SK-N-MC (cell line): ENCODE measurements at places on chromosomes 5 and 9.

DNA sequence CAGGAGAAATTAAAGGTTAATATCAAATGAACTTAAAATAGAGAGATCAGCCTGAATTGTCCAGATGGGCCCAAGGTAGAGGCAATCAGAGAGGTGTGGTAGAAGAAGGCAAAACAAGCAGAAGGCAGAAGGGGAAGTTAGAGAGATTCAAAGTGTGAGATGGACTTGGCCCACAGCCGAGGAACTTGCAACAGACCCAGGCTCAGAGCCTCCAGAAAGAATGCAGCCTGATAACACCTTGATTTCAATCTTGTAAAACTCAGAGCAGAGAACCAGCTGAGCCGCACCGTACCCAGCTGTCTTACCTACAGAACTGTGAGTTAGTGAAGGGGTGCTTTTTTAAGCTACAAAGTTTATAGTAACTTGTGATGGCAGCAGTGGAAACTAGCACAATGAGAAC lies 190.9 kb downstream of the RFK start:
- no peak for DNase-seq

DNA sequence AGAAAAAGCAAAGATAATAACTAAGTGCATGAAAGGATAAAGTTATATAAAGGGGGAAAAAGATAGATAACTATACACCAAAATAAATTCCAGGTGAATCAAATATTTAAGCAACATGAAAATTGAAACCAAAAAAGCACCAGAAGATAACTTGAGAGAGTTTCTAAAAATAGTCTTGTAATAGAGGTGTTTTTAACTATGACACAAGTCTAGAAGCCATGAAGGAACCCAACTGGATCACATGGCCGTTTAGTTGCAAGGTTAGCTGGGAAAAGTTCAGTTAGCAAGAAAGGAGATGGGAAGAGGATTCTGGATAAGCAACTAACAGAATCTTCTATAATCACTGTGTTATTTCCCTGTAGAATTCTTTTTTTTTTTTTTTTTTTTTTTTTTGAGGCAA lies 9.2 kb upstream of the RASA1 start:
- DNase-seq, result no peak

GRCh38 chr9:90009447-90009846 lies 404.6 kb downstream of the GADD45G start:
- no peak for DNase-seq

DNA sequence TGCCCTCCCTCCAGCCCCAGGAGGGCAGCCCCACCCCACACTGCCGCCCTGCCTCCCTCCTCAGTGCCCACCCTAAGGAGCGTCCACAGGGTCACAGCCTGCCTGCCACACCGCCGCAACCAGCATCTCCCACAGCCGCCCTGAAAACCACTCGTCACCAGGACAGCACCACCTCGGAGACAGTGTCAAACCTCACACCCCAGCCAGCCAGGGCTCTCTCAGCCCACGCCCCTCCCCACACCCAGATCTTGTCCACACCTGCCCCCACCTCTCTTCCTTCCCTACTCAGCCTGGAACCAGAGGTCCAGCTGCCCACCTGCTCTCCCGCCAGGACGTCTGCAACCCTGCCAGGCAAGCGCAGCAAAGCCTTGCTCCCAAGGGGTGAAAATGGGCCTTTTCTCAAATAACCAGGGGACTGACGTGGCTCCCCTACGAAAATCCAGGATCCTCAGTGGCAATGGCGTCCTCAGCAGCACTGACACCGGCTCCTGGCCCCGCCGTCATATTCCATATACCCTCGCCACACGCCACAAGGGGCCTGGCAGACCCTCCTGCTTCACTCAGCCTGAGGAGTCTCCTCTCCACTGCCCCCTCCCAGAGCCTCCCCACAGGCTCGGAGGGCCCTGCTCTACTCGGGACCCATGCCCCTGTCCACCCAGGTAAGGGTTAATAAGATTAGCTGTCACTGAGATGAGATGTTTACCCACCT lies 71.0 kb upstream of the ADAMTS2 start:
- DNase-seq, result no peak

DNA sequence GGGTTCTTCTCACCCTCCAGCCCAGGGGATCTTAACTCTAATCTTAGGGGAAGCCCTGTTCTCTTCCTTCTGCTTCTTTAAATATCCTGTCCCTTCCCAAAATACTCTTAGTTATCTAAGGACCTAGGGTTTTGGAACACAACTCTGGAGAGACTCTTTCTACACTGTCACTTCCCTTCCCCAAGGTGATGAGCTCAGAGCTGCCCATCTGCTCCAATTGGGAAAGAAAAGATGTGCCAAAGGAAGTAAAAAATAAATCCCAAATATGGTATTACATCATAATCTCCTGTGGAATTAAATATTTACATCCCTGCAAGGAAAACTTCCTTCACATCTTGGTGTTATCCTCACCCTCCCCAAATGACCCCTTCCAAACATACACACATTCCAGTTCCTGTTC lies 291.2 kb downstream of the EPB41L4A start:
- DNase-seq, result no peak

GRCh38 chr9:100602342-100602801 lies 24.5 kb downstream of the CAVIN4 start:
- DNase-seq, result peak; percentile 20

DNA sequence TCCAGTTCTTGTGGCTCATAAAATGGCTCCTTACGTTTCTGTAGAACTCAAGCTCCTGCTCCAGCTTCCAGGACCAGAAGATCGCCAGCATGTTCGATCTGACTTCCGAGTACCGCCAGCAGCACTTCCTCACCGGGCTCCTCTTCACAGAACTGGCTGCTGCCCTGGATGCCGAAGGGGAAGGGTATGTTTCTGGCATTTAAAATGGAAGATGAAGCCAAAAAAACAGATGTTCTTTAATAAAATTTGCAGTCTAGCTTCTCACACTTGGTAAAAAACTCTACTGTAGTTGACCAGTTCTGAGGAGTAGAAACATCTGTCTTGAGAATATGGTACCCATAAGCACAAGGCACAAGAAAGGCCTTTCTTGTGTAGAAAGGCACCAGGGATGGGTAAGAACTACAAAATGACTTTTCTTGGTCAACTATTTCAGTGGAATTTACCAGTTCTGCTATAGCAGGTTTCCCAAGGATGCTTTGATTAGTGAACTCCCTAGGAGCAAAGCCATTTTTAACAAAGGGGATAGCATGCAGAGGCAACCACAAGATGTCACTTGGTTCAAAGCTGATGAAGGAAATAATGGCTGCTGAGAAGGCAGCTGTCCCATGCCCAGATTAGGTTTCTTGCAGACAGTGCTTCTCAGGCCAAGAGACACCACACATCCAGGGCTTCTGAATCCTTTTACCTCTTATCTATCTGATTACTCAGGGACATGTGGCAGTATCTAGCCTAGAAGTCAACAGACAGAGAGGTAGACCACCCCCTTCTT lies 192.4 kb downstream of the DOCK8 start:
- no peak for DNase-seq

- DNase-seq, result no peak
Measured at GRCh38 chr9:112258106-112258505, 75.3 kb downstream of the PTBP3 start.

GRCh38 chr5:172541773-172542136 lies 87.4 kb upstream of the SH3PXD2B start:
- DNase-seq, result no peak

GRCh38 chr5:158055111-158055501 lies 196.2 kb upstream of the CLINT1 start:
- no peak for DNase-seq

GRCh38 chr9:128690684-128691034 lies 1.6 kb downstream of the SET start:
- no peak for DNase-seq

DNA sequence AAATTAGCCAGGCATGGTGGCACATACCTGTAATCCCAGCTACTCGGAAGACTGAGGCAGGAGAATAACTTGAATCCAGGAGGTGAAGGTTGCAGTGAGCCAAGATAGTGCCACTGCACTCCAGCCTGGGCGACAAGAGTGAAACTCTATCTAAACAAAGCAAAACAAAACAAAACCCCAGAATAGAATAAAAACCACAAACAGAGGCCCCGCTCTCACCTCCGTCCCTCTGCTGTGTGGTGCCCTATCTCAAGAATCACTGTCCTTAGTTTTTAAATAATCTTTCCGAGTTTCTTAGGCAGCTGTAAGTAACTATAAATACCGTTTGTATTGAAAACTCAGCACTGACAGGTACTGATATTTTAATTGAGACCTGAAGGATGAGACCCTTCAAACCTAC lies 42.7 kb upstream of the IER5L start:
- DNase-seq, result no peak

- DNase-seq, result no peak
Measured at GRCh38 chr9:89078860-89079259, 87.6 kb downstream of the S1PR3 start.

DNA sequence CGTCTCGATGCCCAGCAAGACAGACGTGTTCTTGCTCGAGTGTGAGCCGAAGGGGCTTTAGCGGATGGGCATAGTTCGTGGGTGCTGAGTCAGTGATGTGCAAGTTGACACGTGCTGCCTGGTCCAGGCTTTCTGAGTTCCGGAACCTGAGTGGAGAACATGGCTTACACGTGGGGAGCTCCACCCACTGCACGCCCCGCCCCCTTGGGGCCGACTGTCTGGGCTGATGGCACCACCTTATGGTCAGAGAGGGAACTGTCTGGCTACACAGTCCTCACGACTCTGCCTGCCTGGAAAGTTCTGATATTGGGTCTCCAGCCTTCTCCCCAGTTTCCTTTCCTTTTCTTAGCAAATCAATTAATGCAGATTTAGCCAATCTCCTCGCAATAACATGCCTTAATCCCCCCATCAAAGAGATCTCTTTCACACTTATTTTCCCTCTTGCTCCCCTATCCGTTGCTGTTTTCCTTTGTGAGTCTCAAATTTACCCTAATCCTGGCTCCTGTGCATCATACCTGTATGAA lies 3.8 kb upstream of the STC2 start:
- DNase-seq, result no peak

DNA sequence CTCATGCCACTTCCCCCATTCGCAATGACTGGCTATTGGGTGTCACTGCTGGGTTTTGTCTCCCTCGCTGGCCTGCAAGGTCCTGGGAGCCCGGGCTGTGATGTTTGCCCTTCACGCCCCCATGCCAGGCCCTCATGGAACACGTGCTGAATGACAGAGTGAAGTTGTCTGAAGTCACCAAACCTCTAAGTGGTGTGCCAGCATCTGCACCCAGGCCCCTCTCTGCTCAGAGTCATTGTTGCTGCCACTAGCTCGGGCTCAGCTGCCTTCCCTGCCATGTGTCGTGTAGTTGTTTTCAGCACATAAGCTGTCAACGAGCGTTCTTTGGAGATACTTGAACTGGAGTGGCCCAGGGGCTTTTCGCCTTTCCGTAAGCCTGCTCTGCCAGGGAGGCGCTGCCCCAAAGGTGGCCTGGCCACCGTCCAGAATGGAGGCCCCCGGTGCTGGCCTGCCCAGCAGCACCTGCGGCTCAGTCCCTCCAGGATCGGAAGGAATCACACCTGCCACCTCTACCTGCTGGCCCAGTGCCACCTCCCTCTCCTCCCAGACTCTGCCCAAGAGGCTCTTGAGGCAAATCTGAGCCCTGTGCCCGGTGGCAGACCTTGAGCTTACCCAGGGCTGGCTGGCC lies 250.1 kb downstream of the PBX3 start:
- DNase-seq, result no peak

GRCh38 chr5:143384865-143385657 lies 18.4 kb downstream of the NR3C1 start:
- no peak for DNase-seq

DNA sequence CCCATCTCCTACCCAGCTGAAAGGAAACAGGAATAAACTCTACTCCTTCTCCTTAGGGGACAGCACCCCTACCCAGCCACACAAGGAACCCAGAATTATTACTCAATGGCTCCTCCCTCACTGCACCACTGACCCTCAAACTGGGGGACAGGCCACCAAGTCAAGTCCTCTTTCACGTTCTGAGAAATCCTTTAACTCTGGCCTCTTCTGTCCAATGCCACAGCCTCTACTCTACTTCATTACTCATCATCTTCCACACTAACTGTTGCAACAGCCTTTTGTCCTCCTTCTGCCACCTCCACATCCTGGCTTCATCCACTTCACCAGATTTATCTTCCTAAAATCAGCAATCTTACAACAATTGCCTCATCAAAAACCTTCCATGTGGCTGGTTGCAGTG lies 6.8 kb downstream of the TTC39B start:
- no peak for DNase-seq

DNA sequence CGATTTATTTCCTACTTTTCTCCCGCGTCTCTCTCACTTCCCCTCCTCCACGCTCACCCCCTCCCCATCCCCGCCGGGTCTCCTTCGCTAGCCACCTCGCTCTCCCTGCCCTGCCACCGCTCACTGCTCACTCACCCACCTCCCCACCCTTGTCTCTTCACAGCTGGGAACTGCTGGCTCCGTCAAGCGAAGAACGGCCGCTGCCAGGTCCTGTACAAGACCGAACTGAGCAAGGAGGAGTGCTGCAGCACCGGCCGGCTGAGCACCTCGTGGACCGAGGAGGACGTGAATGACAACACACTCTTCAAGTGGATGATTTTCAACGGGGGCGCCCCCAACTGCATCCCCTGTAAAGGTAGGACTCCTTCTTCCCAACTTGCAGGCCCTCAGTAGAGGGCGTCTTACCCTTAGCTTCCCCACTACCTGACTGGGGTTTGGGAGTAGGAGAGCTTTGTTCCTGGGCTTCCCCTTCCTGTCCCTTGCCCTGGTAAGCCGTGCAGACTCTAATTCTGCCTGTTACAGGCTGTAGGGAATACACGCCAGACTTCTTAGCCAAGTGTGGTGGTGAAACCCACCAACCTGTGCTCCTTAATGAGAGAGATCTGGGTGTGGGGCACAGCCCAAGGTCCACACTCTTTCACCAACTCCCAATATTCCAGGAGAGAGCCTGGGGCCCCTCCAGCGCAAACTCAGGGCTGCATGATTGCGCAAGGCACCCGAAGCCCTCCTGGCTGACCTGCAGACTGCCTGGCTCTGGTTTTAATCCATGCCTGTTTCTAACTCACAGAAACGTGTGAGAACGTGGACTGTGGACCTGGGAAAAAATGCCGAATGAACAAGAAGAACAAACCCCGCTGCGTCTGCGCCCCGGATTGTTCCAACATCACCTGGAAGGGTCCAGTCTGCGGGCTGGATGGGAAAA lies 2.5 kb downstream of the FST start:
- DNase-seq, result no peak

DNA sequence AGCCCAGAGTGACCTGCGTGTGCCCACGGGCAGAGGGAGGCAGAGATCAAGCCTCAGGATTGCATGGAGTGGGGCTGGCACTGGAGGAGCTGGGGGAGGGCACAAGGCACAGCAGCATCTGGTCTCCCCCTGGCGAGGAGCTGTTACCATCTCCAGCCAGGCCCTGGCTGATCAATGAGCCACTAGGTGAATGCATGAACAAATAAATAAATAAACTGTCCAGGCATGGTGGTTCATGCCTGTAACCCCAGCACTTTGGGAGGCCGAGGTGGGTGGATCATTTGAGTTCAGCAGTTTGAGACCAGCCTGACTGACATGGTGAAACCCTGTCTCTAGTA lies 14.3 kb upstream of the PSMB7 start:
- DNase-seq, result no peak
